Dorsolateral prefrontal cortex (tissue), 122 donors: ENCODE measurements at places on chromosomes 2 and 18.

DNA sequence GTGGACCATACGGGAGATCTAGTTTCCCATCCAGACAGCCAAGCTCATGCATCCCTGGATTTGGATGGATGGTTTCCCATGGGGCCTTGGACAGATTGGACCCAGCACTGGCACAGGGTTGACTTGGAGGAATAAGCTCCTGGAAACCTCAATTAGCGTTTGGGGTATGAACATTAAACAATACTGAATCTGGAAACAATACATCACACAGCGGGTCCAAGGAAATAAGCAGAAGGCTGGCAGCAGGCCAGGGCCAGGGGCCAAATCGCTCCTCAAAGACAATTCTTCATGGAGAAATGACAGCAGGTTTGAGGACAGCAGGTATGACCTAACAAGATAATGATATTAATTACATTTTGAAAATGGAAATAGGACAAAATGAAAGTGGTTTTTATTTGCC is 540.6 kb downstream of the RIT2 start:
- DNase-seq = no peak

DNA sequence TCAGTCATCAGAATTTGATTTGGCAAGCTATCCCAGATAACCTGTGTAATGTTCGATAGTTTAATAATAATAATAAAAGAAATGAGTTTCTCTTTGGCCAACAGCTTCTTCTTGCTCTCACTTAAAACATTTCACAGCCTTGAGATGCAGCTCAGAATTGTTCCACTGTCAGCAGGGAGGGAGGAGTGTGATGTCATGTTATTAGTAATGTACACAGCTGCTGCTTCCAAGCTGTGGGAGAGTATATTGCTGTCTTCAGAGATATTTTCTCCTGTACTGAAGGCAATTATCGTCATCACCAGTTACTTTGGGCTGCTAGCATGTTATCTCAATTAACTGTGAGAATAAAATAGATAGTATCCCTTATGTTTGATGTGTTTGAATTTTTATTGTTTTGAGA is 146.9 kb upstream of the MAP3K20 start:
- no peak for DNase-seq

DNA sequence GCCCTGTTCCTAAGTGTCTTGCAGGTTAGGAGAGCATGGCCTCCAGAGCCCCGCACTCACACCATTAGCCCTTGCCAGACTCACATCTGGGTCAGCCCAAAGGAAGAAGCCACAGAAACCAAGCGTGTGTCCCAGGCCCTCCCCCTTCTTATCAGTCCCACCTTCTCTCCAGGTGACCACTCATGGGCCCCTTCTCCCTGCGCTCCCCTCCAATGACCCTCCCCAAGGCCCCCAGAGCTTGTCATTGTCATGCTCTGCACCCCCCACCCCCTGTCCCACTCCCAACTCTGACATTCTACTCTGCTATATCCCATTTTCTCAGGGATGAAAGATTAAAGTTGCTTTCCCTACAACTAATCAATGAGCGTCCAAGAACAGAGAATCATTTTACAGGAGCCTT is 30.1 kb downstream of the CAPN14 start:
- no peak for DNase-seq

GRCh38 chr2:187982668-187983067 is 309.0 kb upstream of the GULP1 start:
- DNase-seq = no peak

DNA sequence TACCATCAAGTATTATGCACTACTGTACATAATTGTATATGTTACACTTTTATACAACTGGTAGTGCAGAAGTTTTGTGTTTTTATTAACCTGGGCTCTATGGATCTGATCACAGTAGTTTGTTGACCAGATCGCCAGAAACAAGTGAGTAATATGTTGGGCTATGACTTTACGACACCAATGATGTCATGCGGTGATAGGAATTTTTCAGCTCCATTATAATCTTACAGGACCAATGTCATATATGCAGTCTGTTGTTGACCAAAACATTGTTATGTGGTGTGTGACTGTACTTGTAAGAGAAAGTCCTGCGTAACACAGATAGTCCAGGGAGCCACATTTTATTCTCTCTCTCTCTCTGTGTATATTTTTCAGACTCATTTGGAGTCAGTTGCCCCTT is 4.5 kb upstream of the ACOXL start:
- no peak for DNase-seq

- DNase-seq = no peak
These were observed 13.0 kb upstream of the PROC start for GRCh38 chr2:127405255-127405610.
